ENCODE measurements at places on chromosomes 2 and 18. TPM values are rescaled to one million over a fixed set of nuclear protein-coding genes. Genes with fewer than 3 reads are reported as not detected.

Gene C2orf15
- total RNA-seq, result 1.9 TPM

Gene FEV
- total RNA-seq, result not detected

Gene HS1BP3
- total RNA-seq, result 12.4 TPM

Gene FOXI3
- total RNA-seq, result not detected

Gene ABCB11
- total RNA-seq, result not detected

Gene IL18R1
- total RNA-seq, result 1.1 TPM

Gene FHOD3
- total RNA-seq, result 3.0 TPM

Gene RIT2
- total RNA-seq, result not detected

Gene PRKAG3
- not detected for total RNA-seq

Gene CCDC74A
- 1.4 TPM for total RNA-seq

Gene NT5C1B
- not detected for total RNA-seq

Gene FASTKD2
- 19.7 TPM for total RNA-seq

Gene ABCG5
- not detected for total RNA-seq

Gene KIF1A
- total RNA-seq, result 0.12 TPM

Gene CABYR
- 1.4 TPM for total RNA-seq

Gene ANKRD53
- total RNA-seq, result 0.40 TPM

Gene SIX2
- 0.12 TPM for total RNA-seq

Gene GAREM2
- 0.68 TPM for total RNA-seq

Gene DNAH6
- total RNA-seq, result 0.04 TPM

Gene ZDBF2
- 5.6 TPM for total RNA-seq

Gene MIB1
- total RNA-seq, result 23.8 TPM

Gene ABCG8
- not detected for total RNA-seq

Gene CNGA3
- not detected for total RNA-seq

Gene CPLX4
- total RNA-seq, result not detected

Gene GKN1
- total RNA-seq, result not detected

Gene LRPPRC
- 59.9 TPM for total RNA-seq

Gene PLB1
- 1.6 TPM for total RNA-seq

Gene CEBPZOS
- total RNA-seq, result 23.6 TPM

Gene ZC3H6
- total RNA-seq, result 4.9 TPM

Gene ILKAP
- total RNA-seq, result 29.5 TPM

Gene CACNB4
- total RNA-seq, result 9.6 TPM

Gene PIKFYVE
- 12.0 TPM for total RNA-seq

Gene STK11IP
- 17.3 TPM for total RNA-seq

Gene CD28
- 0.28 TPM for total RNA-seq

Gene AGXT
- not detected for total RNA-seq

Gene SNED1
- 3.9 TPM for total RNA-seq

Gene ITPRIPL1
- 1.8 TPM for total RNA-seq

Gene UGT1A3
- total RNA-seq, result 0.28 TPM

Gene CHN1
- 1.8 TPM for total RNA-seq

Gene CROCC2
- 0.12 TPM for total RNA-seq

Gene LYG2
- not detected for total RNA-seq

Gene HNRNPLL
- 14.2 TPM for total RNA-seq

Gene LAMA1
- total RNA-seq, result 5.5 TPM

Gene ADAM23
- 16.3 TPM for total RNA-seq

Gene BCL11A
- total RNA-seq, result 43.0 TPM

Gene DAW1
- not detected for total RNA-seq

Gene TNFAIP6
- total RNA-seq, result 0.20 TPM

Gene IGFBP2
- 192 TPM for total RNA-seq

Gene EFHD1
- 1.1 TPM for total RNA-seq

Gene SLC19A3
- total RNA-seq, result 1.5 TPM

Gene CERKL
- not detected for total RNA-seq

Gene CKAP2L
- 14.0 TPM for total RNA-seq

Gene VIT
- total RNA-seq, result 2.6 TPM

Gene LIMS1
- total RNA-seq, result 29.1 TPM

Measured in esophagus mucosa (tissue), 1 donor.